HuH-7 (cell line): ENCODE measurements at places on chromosomes 13 and 19.

DNA sequence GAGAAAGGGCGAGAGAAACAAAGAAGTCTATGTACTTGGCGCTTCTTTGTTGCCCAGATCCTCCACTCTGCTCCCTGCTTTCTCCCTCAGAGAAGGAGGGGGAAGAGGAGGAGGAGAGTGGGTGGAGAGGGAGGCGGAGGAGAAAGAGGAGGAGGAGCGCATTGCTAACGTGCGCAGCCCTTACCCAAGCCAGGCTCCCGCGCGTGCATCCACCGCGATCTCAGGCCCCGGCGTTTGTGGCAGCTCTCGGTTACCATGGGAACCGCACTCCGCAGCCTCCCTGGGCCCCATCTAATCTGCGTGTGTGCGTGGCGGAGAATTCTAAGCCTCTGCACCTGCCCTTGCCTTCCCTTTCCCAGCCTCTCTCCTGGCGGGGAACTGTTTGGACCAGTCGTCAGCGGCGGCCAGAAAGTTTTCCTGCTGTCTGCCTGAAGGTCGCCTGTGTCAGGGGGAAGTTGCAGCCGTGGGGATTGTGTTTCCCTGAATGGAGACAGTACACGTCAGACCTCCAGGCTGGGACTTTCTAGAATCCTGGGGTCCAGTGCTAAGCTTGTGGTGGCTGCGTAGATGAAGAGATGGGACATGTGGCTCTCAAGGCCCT is at the start of gene ERICH6B:
TSS of gene ERICH6B (minus strand) at position 239 of the 601 bp plus-strand sequence. CDS start 18,734 bp downstream, outside the sequence.
- DNase-seq, result no peak

GRCh38 chr13:110398564-110399507 is 91.8 kb downstream of the COL4A2 start:
- DNase-seq, result no peak

GRCh38 chr13:110801044-110801443 is 87.5 kb downstream of the ING1 start:
- DNase-seq, result no peak

GRCh38 chr13:100754459-100754858 is 79.9 kb upstream of the TMTC4 start:
- no peak for DNase-seq
